WERI-Rb-1 (cell line): ENCODE measurements at places on chromosomes 1 and 21.

- no peak for DNase-seq
Measured at GRCh38 chr1:147673406-147673805, 3.1 kb upstream of the ACP6 start.

DNA sequence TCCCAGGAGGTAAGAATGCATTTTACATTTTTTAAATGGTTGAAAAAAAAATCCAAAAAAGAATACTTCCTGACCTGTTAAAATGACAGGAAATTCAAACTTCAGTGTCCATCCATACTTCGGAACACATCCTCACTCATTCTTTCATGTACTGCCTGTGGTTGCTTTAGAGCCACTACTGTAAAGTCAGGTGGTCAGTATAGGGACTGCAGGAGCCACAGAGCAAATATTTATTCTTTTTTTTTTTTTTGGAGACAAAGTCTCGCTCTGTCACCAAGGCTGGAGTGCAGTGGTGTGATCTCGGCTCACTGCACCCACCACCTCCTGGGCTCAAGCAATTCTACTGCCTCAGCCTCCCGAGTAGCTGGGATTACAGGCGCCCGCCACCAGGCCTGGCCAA is 124.7 kb downstream of the CLIC6 start:
- no peak for DNase-seq

GRCh38 chr1:220056374-220056773 is 10.1 kb upstream of the EPRS1 start:
- no peak for DNase-seq

DNA sequence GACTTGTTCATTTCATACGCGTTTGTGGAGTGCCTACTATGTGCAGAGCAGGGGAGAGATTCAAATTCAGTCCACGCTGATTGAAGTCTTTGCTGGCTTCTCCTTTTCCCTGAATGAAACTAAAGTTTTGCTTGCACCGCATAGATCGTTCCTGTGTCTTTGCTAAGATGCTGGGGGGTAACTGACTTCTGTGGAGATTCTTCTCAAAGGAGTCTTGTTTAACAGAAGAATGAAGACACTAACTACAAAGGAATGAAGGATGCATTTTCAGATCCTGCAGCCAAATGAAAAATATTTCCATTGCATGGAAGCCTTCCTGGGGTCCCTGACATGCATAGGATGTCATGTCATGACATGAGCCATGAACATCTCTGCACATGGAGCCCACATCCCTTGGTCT is 26.9 kb upstream of the H6PD start:
- DNase-seq = no peak

DNA sequence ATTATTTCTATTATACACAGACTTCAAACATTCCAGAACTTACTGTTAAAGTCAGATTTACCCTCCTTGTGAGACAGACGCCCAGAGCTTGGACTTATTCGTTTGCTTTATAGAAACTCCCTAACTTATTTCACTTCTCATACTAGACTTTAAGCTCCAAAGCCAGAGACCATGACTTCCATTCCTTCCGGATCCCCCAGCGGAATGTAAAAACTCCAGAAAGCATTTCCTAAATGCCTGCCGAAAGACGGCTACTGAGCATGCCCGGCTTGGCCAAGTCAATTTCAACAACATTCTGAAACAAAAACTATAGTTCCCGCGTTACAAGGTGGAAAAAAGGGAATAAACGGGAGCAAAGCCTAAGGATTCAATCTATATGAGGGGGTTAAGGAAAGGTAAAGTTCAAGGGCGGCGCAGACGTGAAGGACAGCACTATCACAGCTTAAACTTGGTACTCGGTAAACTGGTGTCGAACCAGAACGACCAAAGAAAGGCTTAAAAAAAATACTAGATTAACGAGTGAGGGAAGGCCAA is 1.1 kb downstream of the USP48 start:
- no peak for DNase-seq
